ENCODE measurements at places on chromosomes 13 and 19.

DNA sequence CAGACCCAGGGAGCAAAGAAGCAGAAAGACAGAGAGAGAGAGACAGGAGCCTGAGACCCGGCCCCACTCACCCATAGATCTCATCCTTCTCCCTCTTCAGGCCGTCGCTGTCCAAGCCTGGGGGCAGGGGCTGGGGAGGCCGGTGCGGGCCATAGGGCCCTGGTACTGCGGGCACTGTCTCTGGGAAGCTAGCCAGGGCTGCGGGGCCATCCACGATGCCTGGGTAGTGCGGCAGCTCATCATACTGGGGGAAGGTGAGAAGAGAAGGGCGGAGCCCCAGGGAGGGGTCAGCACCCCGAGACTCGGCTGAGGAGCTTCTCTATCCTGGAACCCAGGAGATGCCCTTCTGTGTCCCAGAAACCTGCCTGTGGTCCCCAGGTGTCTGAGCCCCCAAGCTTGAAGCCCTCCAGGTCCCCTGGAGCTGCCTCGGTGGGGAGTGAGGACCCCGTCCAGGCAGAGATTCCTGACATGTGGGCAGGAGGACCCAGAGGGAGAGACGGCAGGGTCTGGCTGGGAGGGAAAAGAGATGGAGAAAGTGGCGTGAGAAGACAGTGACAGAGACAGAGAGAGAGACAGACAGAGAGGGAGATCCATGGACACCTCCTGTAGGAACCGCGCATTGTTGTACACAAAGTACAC is 2.1 kb downstream of the MEIS3 start:
- no peak overlapping the region for H3K27ac ChIP-seq
- H3K4me1 ChIP-seq = peaks cover 14% of the 10 kb centered on the region
- H3K4me3 ChIP-seq = no peak overlapping the region

DNA sequence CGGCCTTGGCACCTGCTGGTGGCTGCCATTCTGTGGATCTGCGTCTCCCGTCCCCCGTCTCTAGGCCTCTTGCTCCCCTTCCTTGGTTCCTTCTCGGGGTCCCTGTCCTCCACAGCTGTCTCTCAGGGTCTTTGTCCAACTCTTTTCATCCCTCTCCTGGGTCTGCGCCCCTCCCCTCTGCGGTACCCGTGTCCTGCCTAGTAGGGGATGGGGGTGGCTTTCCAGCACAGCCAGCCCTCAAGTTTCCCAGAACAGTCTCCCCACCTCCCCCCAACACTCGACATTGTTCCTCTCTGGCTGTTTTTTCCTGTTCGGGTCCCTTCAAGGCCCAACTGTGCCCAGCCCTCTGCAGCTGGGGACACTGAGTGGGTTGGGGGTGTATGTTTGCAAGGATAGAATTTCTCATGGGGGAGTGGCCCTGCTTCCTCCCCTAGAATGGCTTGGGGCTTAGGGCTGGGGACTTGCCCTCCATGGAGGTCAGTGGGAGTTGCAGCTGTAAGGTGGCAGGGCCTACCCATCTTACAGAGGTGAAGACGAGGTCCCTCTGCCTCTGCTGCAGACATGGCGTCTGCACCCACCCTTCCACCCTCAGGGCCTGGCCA is 762 bp upstream of the ADM5 start:
- peaks cover 25% of the 10 kb centered on the region for H3K4me1 ChIP-seq
- peaks cover 46% of the 10 kb centered on the region for H3K36me3 ChIP-seq
- DNase-seq = no peak
- H3K27me3 ChIP-seq = peaks cover 22% of the 10 kb centered on the region
- no peak overlapping the region for H3K27ac ChIP-seq

GRCh38 chr19:41398598-41398997 is 980 bp downstream of the BCKDHA start:
- H3K4me1 ChIP-seq = peaks cover 47% of the 10 kb centered on the region
- peaks cover 25% of the 10 kb centered on the region for H3K36me3 ChIP-seq
- H3K27ac ChIP-seq = no peak overlapping the region
- DNase-seq = no peak
- H3K4me3 ChIP-seq = peak overlapping the region; percentile 98

GRCh38 chr13:32840989-32841713 is 175.1 kb upstream of the KL start:
- H3K27me3 ChIP-seq = no peaks in the 10 kb centered on the region
- H3K4me3 ChIP-seq = no peak overlapping the region
- DNase-seq = no peak
- no peak overlapping the region for H3K27ac ChIP-seq
- no peaks in the 10 kb centered on the region for H3K36me3 ChIP-seq

- H3K27me3 ChIP-seq = no peaks in the 10 kb centered on the region
- no peak overlapping the region for H3K4me3 ChIP-seq
- H3K27ac ChIP-seq = peak overlapping the region; percentile 37
- no peak for DNase-seq
- H3K4me1 ChIP-seq = peaks cover 37% of the 10 kb centered on the region
Measured at GRCh38 chr19:16418597-16418962, 53.2 kb downstream of the EPS15L1 start.

GRCh38 chr13:110645750-110646149 is 30.4 kb downstream of the NAXD start:
- H3K27me3 ChIP-seq = no peaks in the 10 kb centered on the region
- no peak overlapping the region for H3K4me3 ChIP-seq
- H3K36me3 ChIP-seq = peaks cover 67% of the 10 kb centered on the region
- H3K4me1 ChIP-seq = peaks cover 33% of the 10 kb centered on the region
- no peak overlapping the region for H3K27ac ChIP-seq

DNA sequence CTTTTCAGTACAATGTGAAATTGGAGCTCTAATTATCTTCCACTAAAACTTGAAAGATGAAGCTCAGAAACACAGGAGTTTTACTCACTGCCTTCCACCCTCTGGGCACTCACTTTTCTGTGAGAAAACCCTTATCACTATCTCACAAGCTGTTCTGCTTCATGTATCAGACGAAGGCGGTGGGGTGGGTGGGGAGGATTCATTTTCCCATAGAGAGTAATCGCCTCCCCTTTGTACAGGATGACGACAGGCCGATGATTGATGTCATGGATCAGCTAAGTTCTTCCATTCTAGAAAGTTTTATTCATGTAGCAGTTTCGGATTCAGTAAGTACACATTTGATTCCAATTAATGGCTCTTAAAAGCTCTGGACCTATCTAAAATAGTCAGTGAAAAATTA is 139.9 kb downstream of the ZAR1L start:
- H3K27ac ChIP-seq = no peak overlapping the region
- no peaks in the 10 kb centered on the region for H3K27me3 ChIP-seq
- no peak for DNase-seq
- no peak overlapping the region for H3K4me3 ChIP-seq
